ENCODE measurements at places on chromosomes 13 and 19. TPM values are rescaled to one million over a fixed set of nuclear protein-coding genes. Genes with fewer than 3 reads are reported as not detected.

DNA sequence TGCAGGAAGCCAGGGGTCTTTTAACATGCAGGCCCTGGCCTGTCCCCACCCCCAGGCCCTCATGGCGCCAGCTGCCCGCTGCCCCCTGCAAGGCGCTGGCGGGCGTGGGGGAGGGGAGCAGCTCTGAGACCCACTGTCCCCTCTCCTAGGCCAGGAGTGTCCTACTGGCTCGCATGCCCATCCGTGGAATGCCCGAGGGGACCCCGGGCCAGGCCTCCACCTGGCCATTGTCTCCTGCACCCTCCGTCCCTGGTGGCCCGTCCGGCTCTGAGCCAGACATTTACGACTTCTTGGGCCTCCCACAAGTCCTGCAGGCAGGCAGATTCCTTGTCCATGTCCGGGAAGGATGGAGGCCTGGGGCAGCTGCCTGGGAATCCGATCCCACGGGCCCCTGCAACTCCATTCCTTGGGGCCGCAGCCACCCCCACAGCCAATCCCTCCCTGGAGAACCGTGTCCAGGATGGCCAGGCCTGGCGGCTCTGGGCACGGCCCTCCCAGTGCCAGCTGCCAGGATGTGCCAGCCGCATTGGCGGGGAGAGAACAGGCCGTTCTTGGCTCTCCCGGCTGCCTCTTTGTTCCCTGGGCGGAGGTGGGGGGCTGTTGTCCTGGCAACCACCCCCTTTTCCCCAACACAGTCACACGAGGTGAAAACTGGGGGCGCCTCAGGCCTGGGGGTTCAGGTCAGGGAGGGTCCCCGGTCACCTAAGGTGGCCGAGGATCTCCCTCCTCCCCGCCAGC is 10.5 kb upstream of the PLIN3 start:
- H3K36me3 ChIP-seq = no peaks in the 10 kb centered on the region
- peaks cover 16% of the 10 kb centered on the region for H3K4me1 ChIP-seq

- no peak overlapping the region for H3K4me3 ChIP-seq
- H3K27ac ChIP-seq = no peak overlapping the region
- no peak for DNase-seq
- H3K36me3 ChIP-seq = no peaks in the 10 kb centered on the region
- no peaks in the 10 kb centered on the region for H3K27me3 ChIP-seq
These were observed 639.0 kb upstream of the PRR20A start for GRCh38 chr13:56501750-56502149.

- peaks cover 21% of the 10 kb centered on the region for H3K4me1 ChIP-seq
- no peak for DNase-seq
- H3K4me3 ChIP-seq = no peak overlapping the region
These were observed 673.1 kb downstream of the DIAPH3 start for GRCh38 chr13:59490651-59491050.

DNA sequence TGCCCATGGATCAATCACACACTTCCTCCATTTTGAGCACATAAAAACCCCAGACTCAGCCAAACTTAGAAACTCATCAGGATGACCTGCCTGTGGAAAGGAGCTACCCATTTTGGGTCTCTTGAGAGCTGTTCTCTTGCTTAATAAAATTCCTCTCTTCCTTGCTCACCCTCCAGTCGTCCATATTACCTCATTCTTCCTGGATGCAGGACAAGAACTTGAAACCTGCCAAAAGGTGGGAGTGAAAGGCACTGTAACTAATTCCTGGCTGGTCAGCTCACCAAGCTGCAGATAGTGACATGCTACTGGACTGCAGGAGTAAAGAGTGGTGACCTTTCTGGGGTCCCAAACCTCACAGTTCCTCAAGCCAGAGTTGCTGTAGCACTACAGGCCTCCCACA is 20.2 kb downstream of the LIG4 start:
- no peaks in the 10 kb centered on the region for H3K27me3 ChIP-seq
- no peak for DNase-seq
- no peaks in the 10 kb centered on the region for H3K36me3 ChIP-seq
- H3K4me1 ChIP-seq = no peaks in the 10 kb centered on the region
- H3K27ac ChIP-seq = no peak overlapping the region

DNA sequence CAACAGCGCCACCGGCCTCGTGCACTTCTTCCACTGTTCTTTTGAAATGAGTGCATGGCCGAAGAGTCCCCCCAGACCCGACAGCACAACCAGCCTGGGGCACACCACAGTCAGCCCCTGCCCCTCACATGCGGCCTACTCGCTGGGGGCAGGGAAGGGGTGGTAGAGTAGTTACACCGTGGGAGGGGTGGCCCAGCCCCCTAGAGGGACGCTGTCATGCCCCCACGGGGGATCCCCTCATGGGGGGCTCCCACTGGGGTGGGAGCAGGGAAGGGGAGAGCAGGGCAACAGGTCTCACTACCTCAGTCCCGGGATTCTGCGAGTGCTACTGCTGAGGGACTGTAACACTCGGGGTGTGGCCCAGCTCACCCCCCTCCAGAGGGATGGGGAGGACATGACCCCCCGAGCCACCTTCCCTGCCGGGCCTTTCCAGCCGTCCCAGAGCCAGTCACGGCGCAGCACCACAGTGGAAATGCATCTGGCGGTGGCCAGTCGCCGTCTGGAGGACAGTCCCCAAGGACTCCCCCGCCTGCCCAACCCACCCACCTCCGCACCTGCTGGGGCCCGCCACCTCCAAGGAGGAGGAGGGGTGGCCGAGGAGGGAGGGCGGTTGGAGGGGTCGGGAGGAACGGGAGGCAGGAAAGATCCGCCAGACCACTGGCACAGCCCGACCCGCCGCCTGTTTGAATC is 84.6 kb upstream of the ZNF254 start:
- H3K4me3 ChIP-seq = no peak overlapping the region
- no peak overlapping the region for H3K27ac ChIP-seq
- no peaks in the 10 kb centered on the region for H3K4me1 ChIP-seq
- DNase-seq = no peak

Gene ZNF700
- 16.2 TPM for total RNA-seq

Gene CLDND2
- total RNA-seq = not detected

- no peaks in the 10 kb centered on the region for H3K36me3 ChIP-seq
- no peaks in the 10 kb centered on the region for H3K27me3 ChIP-seq
- no peaks in the 10 kb centered on the region for H3K4me1 ChIP-seq
- DNase-seq = no peak
- no peak overlapping the region for H3K4me3 ChIP-seq
- H3K27ac ChIP-seq = no peak overlapping the region
These were observed 124.2 kb downstream of the ZIC5 start for GRCh38 chr13:99847318-99847750.

- H3K27me3 ChIP-seq = no peaks in the 10 kb centered on the region
- no peaks in the 10 kb centered on the region for H3K4me1 ChIP-seq
- H3K27ac ChIP-seq = no peak overlapping the region
- DNase-seq = no peak
These were observed 26.0 kb downstream of the WDR88 start for GRCh38 chr19:33157906-33158305.

Gene C5AR1
- total RNA-seq = not detected

GRCh38 chr13:40170091-40170490 is 496.4 kb downstream of the FOXO1 start:
- no peaks in the 10 kb centered on the region for H3K36me3 ChIP-seq
- no peak overlapping the region for H3K4me3 ChIP-seq
- H3K27ac ChIP-seq = no peak overlapping the region

- no peak for DNase-seq
- H3K27me3 ChIP-seq = no peaks in the 10 kb centered on the region
- H3K27ac ChIP-seq = no peak overlapping the region
These were observed 297.9 kb upstream of the ARGLU1 start for GRCh38 chr13:106865716-106866440.

- no peaks in the 10 kb centered on the region for H3K36me3 ChIP-seq
- H3K27me3 ChIP-seq = no peaks in the 10 kb centered on the region
- no peak for DNase-seq
- no peaks in the 10 kb centered on the region for H3K4me1 ChIP-seq
These were observed 1542.1 kb upstream of the SLC10A2 start for GRCh38 chr13:104608331-104608730.

DNA sequence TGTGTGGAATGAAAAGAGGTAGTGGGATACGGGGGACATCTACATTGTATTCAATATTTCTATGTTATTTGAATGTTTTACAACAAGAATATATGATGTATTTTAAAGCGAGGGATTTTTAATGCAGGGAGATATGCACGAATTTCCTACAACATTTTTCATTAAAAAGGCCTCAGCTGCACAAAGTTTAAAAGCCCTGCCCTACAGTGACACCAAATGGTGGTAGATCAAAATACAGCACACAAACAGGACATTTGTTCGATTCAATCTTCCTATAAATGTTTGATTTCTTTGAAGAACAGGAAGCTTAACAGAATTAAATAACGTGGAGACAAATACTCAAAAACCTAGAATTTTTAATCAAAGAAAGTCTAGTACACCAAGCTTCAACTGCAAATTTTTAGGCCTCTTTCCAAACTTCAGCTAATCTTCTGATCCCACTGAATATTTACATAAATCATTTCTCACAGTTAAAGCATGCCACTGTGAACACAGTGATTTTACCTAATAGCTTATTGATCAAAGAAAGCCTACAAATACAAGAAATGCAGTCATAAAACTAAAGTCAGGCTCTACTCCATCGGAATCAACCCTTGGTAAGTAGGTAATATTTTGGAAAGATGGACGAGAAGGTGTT is 257.2 kb downstream of the DIAPH3 start:
- no peak overlapping the region for H3K27ac ChIP-seq
- H3K27me3 ChIP-seq = no peaks in the 10 kb centered on the region
- DNase-seq = peak; percentile 44
- peaks cover 4% of the 10 kb centered on the region for H3K36me3 ChIP-seq

- H3K4me3 ChIP-seq = no peak overlapping the region
- H3K4me1 ChIP-seq = no peaks in the 10 kb centered on the region
- no peak overlapping the region for H3K27ac ChIP-seq
- no peak for DNase-seq
- H3K27me3 ChIP-seq = no peaks in the 10 kb centered on the region
These were observed 35.2 kb downstream of the ZNF136 start for GRCh38 chr19:12198136-12198535.

Gene PRSS57
- total RNA-seq = not detected

DNA sequence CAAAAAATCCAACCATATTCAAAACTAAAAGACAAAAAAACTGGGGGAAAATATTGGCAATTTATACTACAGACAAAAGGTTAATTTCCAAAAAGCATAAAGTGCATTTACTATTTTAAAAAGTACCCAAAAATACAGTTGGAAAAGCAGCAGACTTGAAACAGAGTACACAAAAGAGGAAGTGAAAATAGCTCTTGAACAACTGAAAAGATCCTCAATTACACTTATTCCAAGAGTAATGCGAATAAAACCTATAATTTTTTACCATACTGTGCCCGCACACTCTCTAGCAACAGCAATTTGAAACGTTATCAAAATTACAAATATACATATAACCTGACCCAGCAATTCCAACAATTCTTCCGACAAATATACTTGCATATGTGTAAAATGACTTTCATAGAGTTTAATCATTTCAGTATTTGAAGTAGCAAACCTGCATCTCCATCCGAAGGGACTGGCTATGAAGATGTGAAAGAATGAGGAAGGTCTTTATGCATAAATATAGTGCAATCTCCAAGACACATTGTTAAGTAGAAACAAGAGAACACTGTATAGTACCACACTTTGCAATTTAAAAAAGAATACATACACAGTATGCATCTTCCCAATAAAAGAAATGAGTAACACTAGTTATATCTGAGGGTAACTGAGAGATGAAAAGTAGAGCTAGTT is 25.4 kb downstream of the ALG5 start:
- H3K27me3 ChIP-seq = no peaks in the 10 kb centered on the region
- H3K4me1 ChIP-seq = no peaks in the 10 kb centered on the region
- peaks cover 68% of the 10 kb centered on the region for H3K36me3 ChIP-seq
- H3K4me3 ChIP-seq = no peak overlapping the region
- no peak overlapping the region for H3K27ac ChIP-seq

Gene ELAVL3
- not detected for total RNA-seq

Gene SIAH3
- total RNA-seq = not detected

Gene AMER2
- not detected for total RNA-seq

- H3K36me3 ChIP-seq = no peaks in the 10 kb centered on the region
- no peak for DNase-seq
- peaks cover 5% of the 10 kb centered on the region for H3K4me1 ChIP-seq
- no peaks in the 10 kb centered on the region for H3K27me3 ChIP-seq
These were observed 66.1 kb upstream of the C1QTNF9B start for GRCh38 chr13:23963184-23963931.

GRCh38 chr13:48567515-48568369 is 34.9 kb upstream of the RCBTB2 start:
- H3K4me3 ChIP-seq = no peak overlapping the region
- H3K27ac ChIP-seq = no peak overlapping the region
- no peaks in the 10 kb centered on the region for H3K36me3 ChIP-seq
- DNase-seq = no peak
